Activated T-cell treated with anti-CD3 and anti-CD28 coated beads for 24 hours (primary cell): ENCODE measurements at places on chromosomes 6 and 20.

DNA sequence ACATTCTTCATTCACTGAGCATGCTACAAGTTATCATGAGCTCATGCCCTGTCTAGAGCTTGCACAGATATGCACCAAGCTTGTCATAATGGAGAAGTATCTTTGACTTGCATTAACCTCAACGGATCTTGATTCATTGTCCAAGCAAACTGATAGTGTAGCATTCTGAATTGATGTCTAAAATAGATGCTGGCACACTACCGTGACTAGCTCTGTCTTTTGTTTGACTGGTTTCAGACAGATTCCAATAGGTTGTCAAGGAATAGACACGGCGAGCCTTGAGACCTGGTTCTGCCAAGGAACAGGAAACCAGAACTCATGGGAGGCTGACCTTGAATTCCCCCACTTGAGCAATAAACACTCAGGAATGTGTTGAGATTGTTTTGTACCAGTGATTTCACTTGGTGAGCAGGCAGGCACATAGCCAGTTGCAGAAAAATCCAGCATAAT, 1153.1 kb upstream of the GJE1 start:
- DNase-seq = no peak

GRCh38 chr6:107780226-107780625, 43.9 kb downstream of the SCML4 start:
- DNase-seq = no peak

- DNase-seq = no peak
Measured at GRCh38 chr6:44116641-44117382, 10.4 kb downstream of the MRPL14 start.

DNA sequence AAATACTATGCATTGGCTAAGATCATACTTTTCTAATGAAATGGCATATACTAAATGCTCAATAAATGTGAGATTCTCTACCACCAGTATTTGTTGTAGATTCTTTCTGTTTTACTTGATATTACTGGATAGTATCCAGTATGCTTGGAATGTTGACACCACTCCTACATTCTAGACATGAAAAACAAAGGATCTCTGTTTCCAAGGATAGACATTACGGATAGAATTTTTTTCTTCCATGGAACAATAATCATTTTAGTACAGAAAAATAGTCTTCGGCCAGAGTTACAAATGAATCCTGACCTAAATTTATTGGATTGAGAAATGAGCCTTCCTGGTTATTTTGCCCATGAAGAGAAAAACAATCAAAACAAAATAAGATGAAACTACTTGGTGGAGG, 258.2 kb upstream of the NT5E start:
- DNase-seq = no peak

DNA sequence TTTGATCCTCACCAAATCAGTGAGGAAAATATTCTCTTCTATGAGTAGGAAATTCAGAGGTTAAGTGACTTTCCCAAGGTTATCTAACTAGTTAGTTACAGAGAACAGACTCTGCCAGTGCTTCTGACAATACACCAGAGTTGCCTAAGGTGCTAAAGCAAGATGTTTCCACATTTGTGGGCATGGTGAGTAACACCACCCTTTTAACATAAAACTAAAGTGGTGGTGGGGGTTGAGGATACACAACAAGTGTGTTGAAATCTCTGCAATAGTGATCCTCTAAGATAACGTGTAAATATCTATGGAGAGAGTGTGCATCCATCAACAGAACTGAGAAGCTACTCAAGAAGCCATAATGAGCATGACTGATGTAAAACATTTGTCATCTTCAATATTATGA, 11.7 kb downstream of the VNN2 start:
- DNase-seq = no peak

DNA sequence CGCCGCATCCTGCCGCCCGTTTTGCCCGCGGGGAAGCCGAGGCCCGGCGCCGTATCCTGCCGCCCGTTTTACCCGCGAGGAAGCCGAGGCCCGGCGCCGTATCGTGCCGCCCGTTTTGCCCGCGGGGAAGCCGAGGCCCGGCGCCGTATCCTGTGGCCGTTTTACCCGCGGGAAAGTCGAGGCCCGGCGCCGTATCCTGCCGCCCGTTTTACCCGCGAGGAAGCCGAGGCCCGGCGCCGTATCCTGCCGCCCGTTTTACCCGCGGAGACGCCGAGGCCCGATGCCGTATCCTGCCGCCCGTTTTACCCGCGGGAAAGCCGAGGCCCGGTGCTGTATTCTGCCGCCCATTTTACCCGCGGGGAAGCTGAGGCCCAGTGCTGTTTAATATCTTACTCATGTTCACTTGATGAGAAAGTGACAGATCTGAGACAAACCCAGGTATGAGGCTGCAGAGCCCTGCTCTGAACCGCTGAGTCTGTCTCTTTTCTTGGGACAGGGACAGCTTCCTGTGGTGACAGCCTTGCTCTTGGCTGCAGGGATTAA, 129.4 kb downstream of the CDH26 start:
- DNase-seq = no peak

GRCh38 chr6:106702046-106702445, 72.7 kb downstream of the QRSL1 start:
- no peak for DNase-seq

GRCh38 chr6:35452183-35453090, at the start of gene FANCE:
Gene FANCE (plus strand): TSS chr6:35452338. CDS start chr6:35452546, 208 bp downstream.
- peak; percentile 89 for DNase-seq

GRCh38 chr6:22110061-22110460, 186.8 kb downstream of the PRL start:
- no peak for DNase-seq

GRCh38 chr6:131744432-131745287, 33.8 kb upstream of the CTAGE9 start:
- no peak for DNase-seq

GRCh38 chr20:42836339-42836738, 353.4 kb downstream of the PTPRT start:
- DNase-seq = no peak

DNA sequence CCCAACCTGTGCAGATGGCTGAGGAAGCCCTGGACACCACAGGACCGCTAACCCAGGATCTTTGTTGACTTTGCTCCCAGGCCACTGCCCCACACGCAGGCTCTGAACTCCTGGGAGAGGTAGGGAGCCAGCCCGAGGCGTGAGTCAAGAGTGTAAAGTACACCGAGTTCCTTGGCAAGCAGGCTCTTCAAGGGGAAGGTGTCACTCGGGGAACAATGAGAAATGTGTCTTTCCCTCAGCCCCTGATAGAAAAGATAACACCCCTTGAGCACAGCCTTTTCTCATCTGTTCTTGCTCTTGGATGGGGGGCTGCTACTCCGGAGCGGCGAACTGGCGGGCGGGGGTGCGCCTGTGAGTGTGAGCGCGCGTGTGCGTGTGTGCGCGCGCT, 472 bp upstream of the EDN3 start:
- DNase-seq = no peak

DNA sequence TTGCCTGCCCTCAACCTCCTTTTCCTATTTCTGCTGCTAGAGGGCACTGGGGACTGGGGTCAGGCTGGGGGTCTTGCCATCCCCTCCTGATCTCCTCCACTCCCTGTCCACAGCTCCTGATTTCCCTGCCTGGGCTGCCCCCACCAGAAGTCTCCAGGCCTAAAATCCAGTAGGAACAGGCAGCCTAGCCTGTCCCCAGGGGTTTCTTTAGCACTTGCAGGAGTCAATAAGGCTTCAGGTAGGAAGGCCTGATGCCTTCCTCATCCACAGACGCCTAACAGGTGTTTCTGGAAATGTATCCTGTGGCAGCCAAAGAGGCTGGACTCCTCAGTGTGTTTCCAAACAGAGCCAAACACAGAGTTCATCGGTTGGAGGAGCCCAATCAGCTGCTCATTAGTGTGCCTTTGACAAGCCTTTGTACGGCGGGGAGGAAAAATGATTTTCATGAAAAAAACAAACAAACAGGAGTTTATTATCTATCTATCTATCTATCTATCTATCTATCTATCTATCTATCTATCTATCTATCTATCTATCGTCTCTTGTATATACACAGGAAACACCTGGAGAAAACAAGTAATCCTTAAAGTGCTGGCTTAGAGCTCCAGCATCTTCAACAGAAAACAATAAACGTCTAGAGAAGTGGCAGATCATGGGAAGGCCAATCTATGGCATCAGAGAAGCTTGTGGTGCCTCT, 3.7 kb upstream of the RAET1E start:
- DNase-seq = no peak

- no peak for DNase-seq
Measured at GRCh38 chr6:16594849-16595248, 166.4 kb downstream of the ATXN1 start.

DNA sequence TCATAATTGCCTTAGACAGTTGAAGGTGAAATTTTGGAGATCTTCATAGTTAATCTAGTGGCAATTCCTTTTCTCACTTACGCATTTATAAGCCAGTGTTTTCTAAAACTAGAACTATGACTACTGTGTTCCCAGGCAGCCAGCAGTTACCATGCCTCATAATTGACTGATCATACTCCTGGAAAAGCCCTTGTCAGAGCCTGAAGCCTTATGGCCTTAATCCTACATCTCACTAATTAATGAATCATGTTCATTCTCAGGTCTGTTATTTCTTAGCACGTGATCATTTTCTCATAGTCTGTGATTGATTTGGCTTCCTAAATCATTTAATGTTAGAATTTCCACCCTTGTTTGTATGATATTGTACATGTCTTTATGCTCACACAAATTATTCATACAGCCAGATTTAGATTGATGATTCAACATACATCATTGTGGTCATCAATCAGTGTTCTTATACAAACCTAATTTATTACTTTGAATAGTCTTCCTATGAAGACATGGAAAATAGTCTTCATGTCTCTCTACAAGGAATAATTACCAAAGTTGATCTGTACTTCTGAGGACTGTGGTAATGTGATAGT, 132.6 kb upstream of the ASCC3 start:
- no peak for DNase-seq

DNA sequence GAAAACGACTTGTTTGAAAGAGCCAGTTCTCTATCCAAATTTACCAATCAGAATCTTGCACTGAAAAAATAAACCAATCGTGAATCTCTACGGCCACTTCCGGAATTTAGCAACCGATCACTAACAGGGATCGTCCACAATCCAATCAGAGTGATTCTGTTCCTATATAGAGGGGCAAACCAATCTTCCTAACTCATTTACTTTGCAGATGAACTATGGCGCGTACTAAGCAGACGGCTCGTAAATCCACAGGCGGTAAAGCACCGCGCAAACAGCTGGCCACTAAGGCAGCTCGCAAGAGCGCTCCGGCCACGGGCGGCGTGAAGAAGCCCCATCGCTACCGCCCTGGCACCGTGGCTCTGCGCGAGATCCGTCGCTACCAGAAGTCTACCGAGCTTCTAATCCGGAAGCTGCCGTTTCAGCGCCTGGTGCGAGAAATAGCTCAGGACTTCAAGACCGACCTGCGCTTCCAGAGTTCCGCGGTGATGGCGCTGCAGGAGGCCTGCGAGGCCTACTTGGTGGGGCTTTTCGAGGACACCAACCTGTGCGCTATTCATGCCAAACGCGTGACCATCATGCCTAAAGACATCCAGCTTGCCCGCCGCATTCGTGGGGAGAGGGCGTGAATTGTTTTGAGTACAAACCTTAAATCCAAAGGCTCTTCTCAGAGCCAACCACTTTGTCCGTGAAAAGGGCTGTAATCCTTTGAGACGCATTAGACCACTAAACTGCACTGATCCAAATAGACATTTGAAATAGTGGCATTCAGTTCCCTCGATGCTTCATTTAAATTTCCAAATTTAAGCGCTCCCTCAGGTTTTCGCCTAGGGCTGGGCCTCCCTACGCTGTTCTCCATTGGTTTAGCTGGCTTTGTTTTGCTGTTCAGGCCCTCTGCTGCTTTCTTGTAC, 138.0 kb downstream of the HFE start:
- no peak for DNase-seq

DNA sequence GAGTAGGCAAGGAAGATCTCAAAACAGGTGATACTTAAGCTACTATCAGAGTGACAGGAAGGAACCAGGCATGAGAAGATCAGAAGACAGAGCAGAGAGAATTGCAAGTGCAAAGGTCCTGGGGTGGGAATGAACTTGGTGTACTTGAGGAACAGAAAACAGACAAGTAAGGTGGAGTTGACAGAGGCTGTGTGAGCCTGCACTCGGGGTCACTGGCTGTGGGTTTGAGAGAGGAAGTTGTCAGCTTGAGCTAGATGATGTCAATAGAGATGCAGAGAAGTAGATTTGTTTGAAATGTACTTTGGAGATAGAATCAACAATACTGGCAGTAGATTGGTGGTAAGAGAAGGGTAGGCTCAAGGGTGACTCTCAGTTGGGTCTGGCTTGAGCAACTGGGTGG, 209.5 kb downstream of the CLIC5 start:
- DNase-seq = no peak

GRCh38 chr6:138979365-138979764, 8.7 kb downstream of the REPS1 start:
- no peak for DNase-seq

GRCh38 chr6:135667691-135668455, 170.3 kb upstream of the AHI1 start:
- no peak for DNase-seq

- no peak for DNase-seq
Measured at GRCh38 chr6:15329197-15329671, 83.4 kb downstream of the JARID2 start.

GRCh38 chr6:111661541-111662061, 55.9 kb upstream of the TRAF3IP2 start:
- no peak for DNase-seq

DNA sequence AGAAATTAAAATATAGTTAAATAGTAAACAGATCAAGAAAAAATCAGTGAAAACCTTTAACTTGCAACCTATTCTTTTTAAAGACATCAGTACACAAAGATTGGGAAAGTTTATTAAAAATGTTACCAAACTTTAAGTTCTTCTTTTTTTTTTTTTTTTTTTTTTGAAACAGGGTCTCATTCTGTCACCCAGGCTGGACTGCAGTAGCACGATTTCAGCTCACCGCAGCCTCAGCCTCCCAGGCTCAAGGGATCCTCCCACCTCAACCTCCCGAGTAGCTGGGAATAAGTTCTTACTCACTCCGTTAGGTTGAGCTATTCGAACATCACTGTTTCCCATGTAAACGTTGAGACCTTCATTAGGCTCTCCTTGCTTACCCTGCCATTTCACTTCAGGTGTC, 5.6 kb downstream of the MAP3K5 start:
- no peak for DNase-seq

- DNase-seq = no peak
Measured at GRCh38 chr6:29887330-29887818, 55.0 kb upstream of the HLA-A start.

DNA sequence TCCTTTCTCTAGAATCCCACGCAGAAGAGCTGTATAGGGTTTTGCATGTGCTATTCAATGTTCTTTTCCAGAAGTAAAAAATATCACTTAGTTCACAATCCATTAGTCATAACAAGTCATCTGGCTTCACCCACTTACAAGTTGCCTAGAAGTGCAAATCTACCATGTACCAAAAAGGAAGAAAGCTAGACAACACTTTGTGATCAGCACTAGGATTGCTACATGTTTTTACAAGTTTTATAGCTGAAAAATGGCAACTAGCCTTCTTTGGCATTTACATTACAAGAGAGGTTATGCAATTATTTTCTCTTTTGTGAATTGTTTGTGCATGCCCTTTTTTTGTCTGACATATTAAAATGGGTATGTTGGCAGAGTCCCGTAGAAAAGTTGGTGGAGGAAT, 85.6 kb upstream of the PTPRK start:
- DNase-seq = no peak

GRCh38 chr6:43954311-43955131, 172.7 kb downstream of the MRPL14 start:
- DNase-seq = no peak
